ENCODE measurements at places on chromosomes 11 and 22. TPM values are rescaled to one million over a fixed set of nuclear protein-coding genes. Genes with fewer than 3 reads are reported as not detected.

The SLC15A3 gene
- 3.4 TPM for polyA plus RNA-seq

The UPK3A gene
- polyA plus RNA-seq = not detected

The HORMAD2 gene
- polyA plus RNA-seq = not detected

The GGTLC3 gene
- not detected for polyA plus RNA-seq

The GAS2L1 gene
- polyA plus RNA-seq = 0.54 TPM

The SSTR3 gene
- polyA plus RNA-seq = 2.9 TPM

The ESAM gene
- polyA plus RNA-seq = 1.9 TPM

The RHOG gene
- 144 TPM for polyA plus RNA-seq

The AGBL2 gene
- 2.1 TPM for polyA plus RNA-seq

The KRTAP5-10 gene
- polyA plus RNA-seq = not detected

The ALX4 gene
- not detected for polyA plus RNA-seq

The FERMT3 gene
- 149 TPM for polyA plus RNA-seq

The ME3 gene
- polyA plus RNA-seq = 0.54 TPM

The HTR3A gene
- polyA plus RNA-seq = not detected

The TMEM179B gene
- 122 TPM for polyA plus RNA-seq

The FXYD2 gene
- polyA plus RNA-seq = 16.9 TPM

The GGT5 gene
- not detected for polyA plus RNA-seq

The C11orf91 gene
- polyA plus RNA-seq = not detected

The KRTAP5-8 gene
- polyA plus RNA-seq = not detected

The ABCC8 gene
- not detected for polyA plus RNA-seq

The SPDYC gene
- polyA plus RNA-seq = not detected

The SLC22A6 gene
- not detected for polyA plus RNA-seq

Measured in naive thymus-derived CD8-positive, alpha-beta T cell (primary cell).